ENCODE measurements at places on chromosomes 5 and 9.
A peak's percentile ranks its signal among the peaks of the same experiment; 100 is the strongest.

DNA sequence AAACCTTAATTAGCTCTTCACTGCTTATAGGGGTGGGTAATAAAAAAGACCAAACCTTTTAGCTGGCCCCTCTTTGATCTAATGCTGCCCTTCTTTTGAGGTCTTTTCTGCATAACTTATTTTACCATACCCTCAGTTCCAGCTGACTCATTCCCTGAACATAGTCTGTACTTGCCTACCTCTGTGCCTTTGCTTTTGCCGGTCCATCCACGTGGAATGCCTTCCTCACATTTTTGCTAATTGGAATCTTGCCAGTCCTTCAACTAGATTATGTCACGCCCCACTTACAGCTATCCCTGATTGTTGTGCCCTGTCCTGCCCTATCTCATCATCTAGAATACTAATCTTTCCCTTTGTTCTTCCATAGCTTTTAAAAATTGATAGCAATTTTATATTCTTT, 44.2 kb downstream of the FAF2 start:
- no peak for DNase-seq

DNA sequence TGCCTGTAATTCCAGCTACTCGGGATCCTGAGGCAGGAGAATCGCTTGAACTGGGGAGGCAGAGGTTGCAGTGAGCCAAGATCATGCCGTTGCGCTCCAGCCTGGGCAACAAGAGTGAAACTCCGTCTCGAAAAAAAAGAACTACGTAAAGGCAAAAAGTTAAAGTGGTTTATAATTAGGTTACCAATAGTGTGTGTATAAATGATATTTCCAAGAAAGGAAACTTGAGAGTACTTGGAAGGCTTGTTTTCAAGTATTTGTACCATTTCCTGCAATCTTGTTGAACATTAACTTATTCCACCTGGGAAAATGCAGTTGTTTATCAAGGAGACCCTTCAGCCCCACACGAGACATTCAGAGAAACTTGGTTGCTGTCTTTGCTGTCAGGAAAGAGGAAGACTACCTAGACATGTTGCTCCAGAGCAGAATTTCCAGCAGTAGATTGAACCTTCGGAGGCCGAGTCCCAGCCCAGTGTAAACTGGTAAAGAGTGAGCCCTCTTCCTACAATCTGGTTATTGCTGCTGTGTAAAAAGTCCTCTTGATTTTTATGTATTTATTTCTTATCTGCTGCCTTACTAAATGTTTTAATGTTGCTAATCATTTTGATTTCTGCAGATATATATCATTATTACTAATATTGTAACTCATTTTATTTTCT, 30.1 kb downstream of the STXBP1 start:
- no peak for DNase-seq

GRCh38 chr5:163580516-163580915, 75.1 kb downstream of the MAT2B start:
- peak; percentile 94 for DNase-seq

DNA sequence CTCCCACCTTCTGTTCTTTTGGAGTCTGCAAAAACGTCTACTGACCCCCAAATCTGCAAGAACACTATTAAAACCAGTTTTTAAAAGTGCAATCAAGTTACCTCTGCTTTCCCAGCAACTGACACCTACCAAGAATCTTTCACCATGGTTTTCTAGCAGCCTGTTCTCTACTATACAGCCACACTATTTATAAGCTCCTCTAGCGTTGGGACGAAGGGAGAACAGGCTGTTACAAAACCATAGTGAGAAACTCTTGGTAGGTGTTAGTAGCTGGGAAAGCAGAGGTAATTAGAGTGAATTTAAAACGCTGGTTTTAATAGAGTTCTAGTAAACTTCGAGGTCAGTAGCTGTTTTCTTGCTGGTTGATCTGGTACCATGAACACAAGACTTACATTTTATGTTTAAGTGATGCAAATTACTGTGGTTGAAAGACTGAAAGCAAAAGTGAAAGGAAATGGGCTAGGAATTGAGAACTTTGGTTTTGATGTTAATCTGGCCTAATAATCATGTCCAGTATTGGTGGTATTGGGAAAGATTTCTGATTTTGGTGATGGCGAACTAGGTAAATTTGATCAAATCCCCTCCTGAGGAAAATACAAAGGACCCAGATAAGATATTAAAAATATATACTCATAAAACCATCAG, 5.3 kb downstream of the MROH2B start:
- no peak for DNase-seq

GRCh38 chr5:175657593-175658271, at the start of gene HRH2:
Gene HRH2, plus strand, starts transcription at chr5:175658071. Its CDS starts 25,163 bp downstream, at chr5:175683234.
- no peak for DNase-seq

GRCh38 chr9:22919423-22919822, 472.8 kb downstream of the DMRTA1 start:
- DNase-seq = no peak

- DNase-seq = no peak
These were observed 110.7 kb downstream of the NR6A1 start for GRCh38 chr9:124660341-124660801.

DNA sequence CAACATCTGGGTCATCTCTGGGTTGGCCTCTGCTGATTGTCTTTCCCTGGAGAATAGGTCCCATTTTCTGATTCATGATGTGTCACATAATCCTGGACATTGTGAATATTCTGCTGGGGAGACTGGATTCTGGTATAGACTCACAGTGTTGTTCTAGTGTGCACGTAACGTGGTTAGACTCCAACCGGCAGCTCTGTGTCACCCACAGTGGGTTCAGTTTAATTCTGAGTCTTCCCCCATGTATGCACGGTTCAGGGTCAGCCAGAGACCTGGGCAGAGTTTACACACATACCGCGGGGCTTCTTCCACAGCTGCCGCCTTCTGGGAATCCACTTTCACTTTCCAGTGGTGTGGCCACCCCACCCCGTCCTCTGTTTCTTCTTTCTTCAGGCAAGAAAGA, 38.0 kb upstream of the LRRC14B start:
- DNase-seq = no peak

- DNase-seq = no peak
These were observed 1.8 kb downstream of the KLF4 start for GRCh38 chr9:107487521-107488374.

- no peak for DNase-seq
These were observed 227.0 kb downstream of the PDE4D start for GRCh38 chr5:59666440-59667068.

GRCh38 chr9:130092910-130093309, 39.2 kb downstream of the GPR107 start:
- DNase-seq = no peak

GRCh38 chr5:135262364-135262763, 136.7 kb downstream of the MACROH2A1 start:
- DNase-seq = no peak

DNA sequence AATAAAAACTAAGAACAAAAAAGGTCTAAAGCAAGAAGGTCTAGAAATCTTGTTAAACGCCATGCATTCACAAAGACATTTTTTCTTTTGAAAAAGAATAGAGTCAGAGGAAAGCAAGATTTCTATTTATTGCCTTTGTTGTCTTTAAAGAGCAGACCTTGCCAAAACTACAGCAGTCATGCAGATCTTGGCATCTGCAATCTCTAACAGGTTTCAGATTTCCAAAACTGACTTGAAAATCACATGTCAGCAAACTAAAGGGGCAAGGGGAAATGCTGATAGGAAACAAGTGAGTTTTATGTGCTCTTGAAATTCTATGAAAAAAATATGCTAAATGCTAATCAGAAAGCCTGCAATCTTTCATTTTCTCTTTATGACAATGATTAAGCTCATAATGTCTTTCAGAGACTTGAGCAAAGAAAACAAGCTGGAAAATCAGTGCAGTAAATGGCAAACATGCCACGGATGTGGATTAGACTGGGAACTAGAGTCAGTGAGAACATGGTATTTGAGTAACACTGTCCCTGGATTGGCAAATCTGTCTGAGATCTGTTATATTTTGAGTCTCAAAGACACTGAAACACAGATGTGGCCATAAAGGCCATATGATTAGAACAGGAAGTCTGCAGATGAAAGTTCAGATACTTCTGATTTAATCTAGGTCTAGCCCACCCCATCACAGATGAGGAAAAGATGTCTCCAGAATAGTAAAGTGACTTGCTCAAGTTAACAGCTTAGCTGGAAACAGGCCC, 361.4 kb upstream of the RPS23 start:
- DNase-seq = no peak

- DNase-seq = no peak
These were observed 137.5 kb downstream of the KCTD16 start for GRCh38 chr5:144308174-144308573.

DNA sequence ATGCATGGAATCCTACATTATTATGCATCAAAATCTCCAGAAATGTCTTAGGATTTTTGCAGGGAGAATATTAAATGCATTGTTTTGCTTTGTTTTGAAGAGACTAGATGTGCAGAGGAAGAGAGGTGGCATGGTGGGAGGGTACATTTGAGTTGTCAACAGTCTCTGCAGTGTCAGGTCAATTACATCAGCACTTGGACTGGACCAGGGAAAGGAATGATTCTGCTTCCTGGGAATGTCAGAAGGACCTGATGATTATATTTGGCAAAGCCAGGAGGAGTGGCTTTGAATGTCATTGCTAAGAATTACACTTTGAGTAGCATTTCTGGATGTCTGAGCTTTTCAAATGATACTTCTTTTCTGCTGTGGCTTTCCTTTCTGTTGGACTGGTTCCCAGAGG, 17.5 kb upstream of the TMEFF1 start:
- no peak for DNase-seq

- no peak for DNase-seq
These were observed 19.7 kb downstream of the TUSC1 start for GRCh38 chr9:25658571-25658970.

GRCh38 chr5:59143926-59144333, 561.1 kb downstream of the RAB3C start:
- DNase-seq = no peak

- DNase-seq = no peak
These were observed 6.6 kb upstream of the TBC1D2 start for GRCh38 chr9:98262056-98262455.

- no peak for DNase-seq
These were observed 109.7 kb upstream of the IER5L start for GRCh38 chr9:129287619-129288305.

DNA sequence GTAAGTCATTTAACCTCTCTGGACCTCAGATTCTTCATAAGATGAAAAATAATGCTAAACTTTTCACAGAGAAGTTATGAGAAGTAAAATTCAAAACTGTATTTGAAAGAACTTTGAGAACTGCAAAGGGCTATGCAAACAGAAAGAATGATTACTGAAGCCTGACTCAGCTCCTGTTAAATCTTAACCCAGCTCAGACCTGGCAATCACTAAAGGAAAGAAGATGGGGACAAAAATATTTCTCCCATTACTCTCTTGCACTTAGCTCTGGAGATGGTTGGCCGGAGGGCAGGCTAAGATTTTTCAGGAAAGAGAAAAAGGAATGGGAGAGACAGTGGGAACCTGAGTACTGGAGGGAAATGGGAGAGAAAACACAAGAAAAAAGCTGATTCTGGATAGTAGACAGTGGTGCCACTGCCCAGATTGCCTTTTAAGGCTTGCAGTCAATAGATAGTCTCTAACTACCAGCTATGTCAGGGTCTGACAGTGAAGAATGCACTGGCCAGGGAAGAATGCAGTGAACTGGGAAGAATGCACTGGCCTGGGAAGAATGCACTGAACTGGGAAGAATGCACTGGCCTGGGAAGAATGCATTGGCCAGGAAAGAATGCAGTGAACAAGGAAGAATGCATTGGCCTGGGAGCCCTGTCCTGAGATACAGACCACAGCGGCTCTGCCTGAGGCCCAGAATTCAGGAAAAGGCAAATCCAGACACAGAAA, 25.2 kb upstream of the CEMIP2 start:
- no peak for DNase-seq

- no peak for DNase-seq
These were observed 1.8 kb upstream of the CKS2 start for GRCh38 chr9:89309166-89309565.

- no peak for DNase-seq
These were observed 460.5 kb downstream of the MAN2A1 start for GRCh38 chr5:110150199-110150598.

DNA sequence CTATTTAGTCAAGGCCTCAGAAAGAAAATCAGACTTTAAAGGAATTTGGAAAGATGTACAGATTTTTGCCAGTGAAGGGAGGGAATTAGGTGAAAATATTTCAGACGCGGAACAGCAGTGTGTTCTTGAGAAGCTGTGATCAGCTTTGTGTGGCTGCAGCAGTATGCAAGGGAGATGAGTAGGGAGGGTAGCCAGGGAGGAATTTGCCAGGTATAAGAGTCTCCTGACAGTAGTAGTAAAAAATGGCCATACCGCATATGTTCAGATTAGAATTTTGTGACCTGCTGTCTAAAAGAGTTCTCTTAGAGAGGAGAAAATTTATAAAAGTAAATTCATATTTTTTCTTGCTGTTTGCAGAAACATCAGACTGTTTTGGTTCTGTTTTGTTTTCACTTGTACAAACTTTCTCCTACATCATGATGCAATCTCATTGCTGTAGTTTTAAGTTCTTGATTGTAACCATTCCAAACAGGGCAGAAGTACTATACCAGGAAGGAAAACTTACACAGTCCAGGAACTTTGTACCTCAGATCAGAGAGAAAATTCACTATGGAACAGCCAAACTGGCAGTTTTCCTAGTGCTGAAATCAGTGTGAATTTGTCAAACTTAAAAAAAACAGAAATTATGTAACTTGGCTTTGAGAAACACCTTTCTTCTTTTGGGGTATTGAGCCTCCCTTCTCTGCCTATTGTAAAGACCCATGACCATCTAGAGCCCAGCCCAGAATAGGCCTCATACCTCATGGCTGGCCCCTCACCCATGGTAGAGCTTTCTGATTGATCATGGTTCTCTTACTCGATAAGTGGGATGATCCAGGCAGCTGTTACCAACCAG, 78.4 kb upstream of the NR3C1 start:
- no peak for DNase-seq

DNA sequence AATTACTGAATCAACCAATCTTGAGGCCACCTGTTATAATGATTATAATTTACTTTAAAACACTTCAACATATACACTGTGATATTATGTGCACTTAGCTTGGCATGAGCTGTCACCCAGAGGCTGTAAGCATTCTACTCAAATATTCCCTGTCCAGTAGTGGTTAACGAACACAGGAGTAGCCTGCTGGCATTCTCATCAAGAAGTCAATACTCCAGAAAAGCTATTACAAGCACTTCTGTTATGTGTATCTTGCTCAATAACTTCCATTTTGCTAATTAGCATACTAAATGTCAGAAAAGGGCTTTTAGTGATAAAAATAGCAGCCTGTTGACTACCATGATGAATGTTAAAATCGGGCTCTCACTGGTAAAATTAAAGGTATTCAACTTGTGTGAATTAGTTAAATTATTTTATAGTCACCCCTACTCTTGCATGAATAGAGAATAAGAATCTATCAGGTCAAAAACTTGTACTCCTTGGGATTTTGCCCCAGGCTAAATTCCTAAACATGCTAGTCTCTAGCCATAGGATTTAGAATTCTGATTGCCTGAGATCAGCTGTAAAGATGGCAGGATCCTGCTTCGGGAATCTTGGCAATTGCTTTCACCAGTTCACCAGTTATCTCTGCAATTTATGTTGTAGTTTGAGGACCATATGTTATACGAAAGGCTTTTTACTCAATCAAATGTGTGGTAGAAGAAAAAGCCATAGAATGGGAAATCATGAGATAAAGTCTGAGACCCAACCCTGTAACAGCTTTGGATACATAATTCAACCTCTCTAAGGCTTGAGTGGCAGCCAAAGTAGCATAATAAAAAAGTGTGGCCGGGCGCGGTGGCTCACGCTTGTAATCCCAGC, 43.4 kb upstream of the PAM start:
- DNase-seq = no peak
